G401 (cell line): ENCODE measurements at places on chromosomes 2 and 18. TPM values are rescaled to one million over a fixed set of nuclear protein-coding genes. Genes with fewer than 3 reads are reported as not detected.

The LRPPRC gene
- 189 and 242 TPM in 2 replicates for total RNA-seq

The LHCGR gene
- total RNA-seq: not detected in 2 replicates

The CHRND gene
- not detected in 2 replicates for total RNA-seq

The ERFE gene
- 5.1 and 9.4 TPM in 2 replicates for total RNA-seq

The ANKZF1 gene
- 14.2 and 17.5 TPM in 2 replicates for total RNA-seq

The ITGB6 gene
- total RNA-seq: not detected in 2 replicates

The TUBA3E gene
- not detected in 2 replicates for total RNA-seq

The FAM210A gene
- total RNA-seq: 23.4 and 27.9 TPM in 2 replicates

The EDAR gene
- total RNA-seq: not detected in 2 replicates

The POTEE gene
- total RNA-seq: 0.14 TPM in 1 of 2 replicates, not detected in the other

The FBXO48 gene
- under 0.01 TPM in 1 of 2 replicates, not detected in the other for total RNA-seq

The UGT1A4 gene
- not detected in 2 replicates for total RNA-seq

The GREB1L gene
- 7.6 and 11.7 TPM in 2 replicates for total RNA-seq

The ZAP70 gene
- not detected in 2 replicates for total RNA-seq
